ENCODE measurements at places on chromosomes 5 and 9.

DNA sequence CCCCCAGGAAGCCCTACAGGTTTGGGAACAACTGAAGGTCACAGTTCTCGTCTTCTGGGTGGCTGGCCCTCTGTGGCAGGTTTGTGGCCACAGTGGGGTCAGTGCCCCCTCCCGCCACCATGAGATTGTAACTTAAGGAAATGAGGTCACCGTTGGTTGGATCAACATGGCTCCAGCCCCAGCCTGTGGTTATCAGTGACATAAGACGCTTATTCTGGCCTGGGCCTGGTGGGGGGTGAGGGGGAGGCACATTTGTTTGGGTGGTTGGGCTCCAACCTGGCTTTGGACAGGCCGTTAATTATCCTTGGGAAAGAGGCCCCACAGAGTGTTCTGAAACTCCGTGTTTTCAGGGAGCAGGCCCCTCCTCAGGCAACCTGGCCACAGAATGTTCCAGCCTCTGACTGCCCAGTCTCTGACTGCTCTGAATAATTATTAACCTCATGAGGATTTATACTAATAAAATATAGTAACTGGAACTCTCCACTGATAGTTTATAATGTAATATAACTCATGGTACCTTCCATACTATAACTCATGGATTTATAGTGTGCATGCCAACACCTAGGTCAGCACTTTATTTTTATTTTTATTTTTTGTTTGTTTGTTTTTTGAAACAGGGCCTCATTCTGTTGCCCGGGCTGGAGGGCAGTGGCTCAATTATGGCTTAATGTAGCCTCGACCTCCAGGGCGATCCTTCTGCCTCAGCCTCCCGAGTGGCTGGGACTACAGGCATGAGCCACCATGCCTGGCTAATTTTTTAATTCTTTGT lies 58.0 kb upstream of the RPL26L1 start:
- no peak for DNase-seq

GRCh38 chr9:87290241-87291052 lies 207.2 kb upstream of the DAPK1 start:
- DNase-seq: no peak

GRCh38 chr9:103458826-103459225 lies 463.7 kb downstream of the CYLC2 start:
- no peak for DNase-seq

DNA sequence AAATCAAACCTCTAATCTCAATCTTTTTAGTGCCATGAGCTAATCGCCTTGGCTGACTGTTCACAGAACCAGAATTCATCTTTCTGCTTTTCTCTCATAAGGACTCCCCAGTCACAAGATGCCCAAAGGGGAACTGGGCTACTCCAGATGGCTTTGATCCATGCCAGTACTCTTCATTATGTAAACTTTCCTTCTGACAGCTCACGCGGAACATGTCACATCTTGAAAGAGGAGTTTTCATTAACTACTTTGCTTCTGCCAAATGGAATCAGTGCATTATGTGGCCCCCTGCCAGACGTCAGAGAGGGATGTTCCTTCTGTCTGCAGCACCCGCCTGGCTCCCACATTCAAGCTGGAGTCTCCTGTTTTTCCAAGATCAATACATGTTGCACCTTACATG lies 142.1 kb upstream of the NMUR2 start:
- DNase-seq: no peak

DNA sequence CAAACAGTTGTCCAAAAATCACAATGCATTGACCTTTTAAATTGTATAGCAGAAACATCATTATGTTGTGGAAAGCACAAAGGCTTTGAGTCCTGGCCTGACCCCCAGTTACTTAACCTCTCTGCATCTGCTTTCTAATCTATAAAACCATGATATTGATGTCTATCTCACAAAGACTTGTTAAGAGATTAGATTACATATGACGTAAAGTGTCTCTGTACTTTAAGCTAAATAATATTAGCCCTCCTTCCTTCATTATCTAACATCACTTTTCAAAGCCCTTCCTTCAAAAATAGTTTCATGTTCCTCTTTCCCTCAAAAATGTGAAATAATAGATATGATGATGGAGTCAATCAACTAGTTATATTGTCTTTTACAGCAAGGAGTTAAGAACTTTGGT lies 3.4 kb downstream of the ADAMTS6 start:
- no peak for DNase-seq
